ENCODE measurements at places on chromosomes 16 and 17.

- DNase-seq: peak; percentile 35
These were observed 870 bp upstream of the ITGA3 start for GRCh38 chr17:50055055-50055425.

- DNase-seq: peak; percentile 48
These were observed 56.6 kb upstream of the GSE1 start for GRCh38 chr16:85556456-85557082.

GRCh38 chr16:9259914-9260608 is 168.6 kb downstream of the HAPSTR1 start:
- no peak for DNase-seq

GRCh38 chr16:55398762-55399161 is 74.8 kb downstream of the IRX6 start:
- no peak for DNase-seq

- DNase-seq: no peak
These were observed 53.5 kb upstream of the PABPN1L start for GRCh38 chr16:88919936-88920335.

DNA sequence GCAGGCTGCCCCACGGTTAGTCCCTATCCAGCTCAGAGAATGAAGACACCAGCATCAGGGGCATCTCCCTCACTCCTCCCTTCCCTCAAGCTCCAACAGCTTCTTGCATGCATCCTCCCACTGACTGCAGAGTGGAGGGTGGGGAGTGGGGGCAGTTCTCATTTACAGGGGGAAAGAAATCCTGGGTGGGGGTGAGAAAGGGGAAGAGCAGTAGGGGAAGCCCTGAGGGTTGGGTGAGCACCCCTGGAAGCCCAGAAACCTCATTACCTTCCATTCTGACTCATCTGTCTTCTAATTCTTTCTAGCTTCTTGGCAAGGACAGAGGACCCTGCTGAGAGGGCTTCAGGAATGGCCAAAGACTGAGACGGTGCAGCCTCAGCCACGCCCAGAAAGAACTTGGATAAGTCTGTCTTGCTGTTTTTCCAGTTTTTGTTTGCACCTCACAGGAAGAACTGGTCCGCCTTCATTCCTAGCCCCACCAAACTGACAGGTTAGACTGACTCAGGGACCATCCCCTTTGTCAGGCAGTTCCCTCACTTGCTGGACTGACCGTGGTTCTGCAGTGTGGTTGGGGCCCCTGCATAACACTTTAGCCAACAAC is 52.5 kb upstream of the WSB1 start:
- no peak for DNase-seq
